Effector CD4-positive, alpha-beta T cell (primary cell): ENCODE measurements at places on chromosomes 1 and 21.

DNA sequence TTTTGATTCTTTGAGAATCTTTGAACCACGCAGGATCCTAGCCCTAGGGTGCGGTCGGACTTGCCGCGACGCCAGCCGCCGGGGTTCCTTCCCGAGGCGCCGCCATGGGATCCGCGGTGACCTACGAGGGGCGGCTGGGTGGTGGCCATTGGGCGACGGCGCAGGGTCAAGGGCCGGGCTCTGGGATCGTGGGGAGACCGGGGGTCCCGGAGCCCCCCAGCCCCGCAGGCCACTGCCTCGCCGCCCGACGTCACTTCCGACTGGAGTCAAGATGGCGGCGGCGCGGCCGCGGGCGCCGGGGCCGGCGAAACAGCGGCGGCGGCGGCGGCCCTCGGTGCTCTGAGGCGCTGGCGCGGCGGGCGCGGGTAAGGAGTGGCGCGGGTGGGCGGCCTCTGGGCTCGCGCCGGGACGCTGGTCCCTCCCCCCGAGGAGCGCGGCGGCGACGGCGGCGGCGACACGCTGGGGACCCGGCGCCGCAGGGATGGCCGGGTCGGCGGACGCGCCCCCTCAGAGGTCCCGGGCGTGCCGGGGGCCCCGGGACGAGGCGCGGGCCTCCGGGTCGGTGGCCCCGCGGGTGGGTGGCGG is at the start of gene PRDM2:
Gene PRDM2, plus strand, starts transcription at position 253 of the 585 bp plus-strand sequence. CDS start 15,418 bp downstream, outside the sequence.
- DNase-seq, result peak; percentile 47

GRCh38 chr1:154837034-154837671 is 32.9 kb downstream of the KCNN3 start:
- DNase-seq, result no peak

GRCh38 chr1:48715921-48716320 is 60.8 kb downstream of the BEND5 start:
- DNase-seq, result no peak

GRCh38 chr1:155085504-155086127 is 7.0 kb downstream of the EFNA3 start:
- DNase-seq, result peak; percentile 75

- no peak for DNase-seq
These were observed 39.2 kb downstream of the EPHA2 start for GRCh38 chr1:16116625-16117024.

GRCh38 chr1:201578008-201578888 is 39.3 kb downstream of the NAV1 start:
- DNase-seq, result no peak

- no peak for DNase-seq
These were observed 57.0 kb downstream of the FCRL5 start for GRCh38 chr1:157495285-157495684.

- no peak for DNase-seq
These were observed 160.5 kb downstream of the FOXD2 start for GRCh38 chr1:47598357-47598756.

GRCh38 chr1:229341774-229342655 is 832 bp downstream of the CCSAP start:
- peak; percentile 77 for DNase-seq

DNA sequence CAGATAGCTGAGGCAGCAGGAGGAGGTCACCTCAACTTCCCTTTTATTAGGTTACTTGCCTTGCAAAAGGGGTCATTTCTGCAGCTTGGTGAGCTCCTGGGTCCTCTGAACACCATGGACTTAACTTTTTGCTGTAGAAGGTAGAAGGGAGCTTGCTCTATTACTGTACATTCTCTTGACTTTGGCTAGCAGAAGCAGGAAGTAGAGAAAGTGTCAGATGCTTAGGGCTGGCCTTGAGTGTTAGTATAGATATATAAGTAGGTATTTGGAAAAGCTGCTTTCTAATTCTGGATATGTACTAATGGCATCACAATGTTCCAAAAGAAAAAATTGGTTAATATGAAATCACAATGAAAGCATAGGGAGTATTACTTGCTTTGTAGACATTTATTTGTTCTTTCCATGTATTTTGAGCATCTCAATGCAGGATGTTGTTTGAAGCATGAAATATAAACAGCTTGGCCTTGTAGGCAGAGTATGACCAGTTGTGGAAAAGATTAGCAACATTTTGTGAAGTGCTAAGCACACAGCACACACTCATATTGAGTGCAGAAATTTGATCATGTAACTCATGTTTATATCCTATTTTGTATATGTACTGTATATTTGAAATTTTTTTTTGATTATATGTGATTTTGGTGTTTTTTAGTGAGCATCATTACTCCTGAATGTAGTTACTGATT is 108.8 kb downstream of the DYRK1A start:
- no peak for DNase-seq

- DNase-seq, result no peak
These were observed 58.0 kb downstream of the DDX20 start for GRCh38 chr1:111813440-111814304.

DNA sequence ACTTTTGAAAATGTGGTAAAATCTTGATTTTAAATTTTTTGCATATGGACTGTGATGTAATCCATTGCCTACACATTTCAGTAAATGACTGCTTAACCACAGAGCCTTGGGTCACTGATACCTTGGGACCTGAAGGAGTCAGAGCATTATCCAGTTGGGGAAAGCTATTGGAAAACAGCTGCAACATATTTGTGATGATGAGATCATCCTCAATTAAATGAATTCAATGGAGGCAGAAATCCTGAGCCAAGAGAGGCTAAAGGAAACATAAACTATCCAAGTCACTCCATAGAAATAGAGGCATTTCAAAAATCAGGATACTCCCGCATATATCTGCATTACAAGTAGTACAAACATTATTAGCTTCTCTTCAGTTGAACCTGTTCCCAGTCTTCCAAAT is 99.8 kb upstream of the PRMT6 start:
- DNase-seq, result no peak

- DNase-seq, result no peak
These were observed 46.0 kb upstream of the CNTN2 start for GRCh38 chr1:204996981-204997380.

GRCh38 chr21:15682977-15683376 is 46.8 kb upstream of the USP25 start:
- no peak for DNase-seq

- DNase-seq, result no peak
These were observed 175.9 kb upstream of the NR5A2 start for GRCh38 chr1:199851439-199852140.

DNA sequence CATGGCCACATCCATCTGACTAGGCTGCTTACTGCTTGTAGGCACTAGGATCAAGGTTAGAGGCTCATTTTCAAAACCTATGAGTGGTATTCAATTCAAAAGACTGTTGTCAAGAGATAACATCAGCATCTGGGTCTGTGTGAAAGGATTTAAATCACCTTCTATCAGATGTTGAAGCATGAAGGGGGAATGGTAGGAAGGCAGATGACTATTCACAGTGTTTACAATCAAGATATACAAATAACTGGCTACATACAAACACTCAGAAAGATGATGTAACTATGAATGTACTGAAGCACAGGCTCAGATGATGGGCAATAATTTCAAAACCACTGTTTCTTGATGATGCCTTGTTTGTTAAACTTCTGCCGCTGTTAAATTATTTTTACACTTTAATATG is 249.2 kb downstream of the SLC45A1 start:
- DNase-seq, result no peak

- no peak for DNase-seq
These were observed 78.4 kb downstream of the HS2ST1 start for GRCh38 chr1:86992861-86993260.

DNA sequence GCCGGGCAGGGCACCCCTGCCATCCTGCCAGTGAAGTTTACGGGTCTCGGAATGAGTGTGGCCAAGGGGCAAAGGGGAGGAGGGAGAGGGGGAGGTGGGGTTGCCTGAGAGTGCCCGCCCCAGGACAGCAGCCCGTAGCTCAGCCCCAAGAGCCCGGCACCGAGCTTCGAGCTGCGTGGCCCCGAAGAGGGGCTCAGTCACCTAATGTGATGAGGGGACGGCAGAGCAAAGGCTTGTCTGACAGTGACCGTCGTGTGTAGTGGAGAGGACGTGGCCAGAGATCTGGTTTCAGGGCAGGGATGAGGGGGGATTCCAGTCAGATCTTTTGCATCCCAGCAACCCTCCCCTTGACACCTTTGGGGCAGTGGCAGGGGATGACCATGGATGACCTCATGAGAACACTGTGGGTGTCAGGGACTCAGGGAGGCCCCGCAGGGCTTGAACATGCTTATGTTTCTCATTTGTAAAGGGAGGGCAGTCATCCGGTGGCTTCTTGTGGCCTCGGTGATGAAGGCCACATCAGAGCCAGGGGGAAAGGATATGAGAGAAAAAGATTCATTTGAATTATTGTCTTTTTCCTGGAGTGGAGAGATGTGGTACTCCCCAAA is 1.1 kb upstream of the TRPM2 start:
- no peak for DNase-seq

DNA sequence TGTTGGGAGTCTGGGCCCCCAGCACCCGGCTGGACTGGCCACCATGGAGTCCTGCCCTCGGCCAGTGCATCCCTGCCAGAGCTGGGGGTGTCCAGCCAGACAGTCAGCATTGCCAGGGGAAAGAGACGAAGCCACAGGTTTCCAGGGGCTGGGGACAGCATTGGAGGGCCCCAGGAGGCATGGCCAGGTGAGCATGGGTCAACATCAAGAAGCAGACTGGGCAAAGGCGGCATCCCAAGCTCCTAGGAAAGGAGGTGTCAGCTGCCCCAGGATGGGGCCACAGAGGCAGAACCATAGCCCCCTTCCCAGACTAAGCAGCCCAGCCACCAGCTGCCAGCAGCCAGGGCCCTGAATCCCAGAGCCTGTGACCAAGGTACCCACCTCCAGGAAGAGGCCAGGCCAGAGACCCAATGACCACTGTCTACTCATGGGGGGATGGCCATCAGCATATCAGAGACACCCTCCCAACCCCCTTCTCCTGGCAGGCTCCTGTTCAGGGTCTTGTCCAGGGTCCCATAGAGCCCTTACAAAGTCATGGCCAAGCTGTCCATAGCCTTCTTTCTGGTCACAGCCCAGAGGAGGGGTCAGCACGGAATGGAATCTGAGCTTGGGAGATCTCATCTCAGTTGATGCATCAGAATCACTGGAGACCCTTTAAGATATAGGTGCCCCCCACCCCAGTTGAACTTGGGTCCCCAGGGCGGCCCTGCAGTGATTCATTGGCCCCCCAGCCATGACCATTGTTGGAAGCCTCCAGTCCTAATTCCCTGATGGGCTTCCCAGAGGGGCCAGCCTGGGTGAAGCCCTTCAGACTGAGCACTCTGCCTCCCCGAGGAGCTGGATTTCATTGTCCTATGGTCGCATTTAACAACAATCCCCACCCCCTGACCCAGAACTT is 32.5 kb downstream of the WNT3A start:
- DNase-seq, result no peak

DNA sequence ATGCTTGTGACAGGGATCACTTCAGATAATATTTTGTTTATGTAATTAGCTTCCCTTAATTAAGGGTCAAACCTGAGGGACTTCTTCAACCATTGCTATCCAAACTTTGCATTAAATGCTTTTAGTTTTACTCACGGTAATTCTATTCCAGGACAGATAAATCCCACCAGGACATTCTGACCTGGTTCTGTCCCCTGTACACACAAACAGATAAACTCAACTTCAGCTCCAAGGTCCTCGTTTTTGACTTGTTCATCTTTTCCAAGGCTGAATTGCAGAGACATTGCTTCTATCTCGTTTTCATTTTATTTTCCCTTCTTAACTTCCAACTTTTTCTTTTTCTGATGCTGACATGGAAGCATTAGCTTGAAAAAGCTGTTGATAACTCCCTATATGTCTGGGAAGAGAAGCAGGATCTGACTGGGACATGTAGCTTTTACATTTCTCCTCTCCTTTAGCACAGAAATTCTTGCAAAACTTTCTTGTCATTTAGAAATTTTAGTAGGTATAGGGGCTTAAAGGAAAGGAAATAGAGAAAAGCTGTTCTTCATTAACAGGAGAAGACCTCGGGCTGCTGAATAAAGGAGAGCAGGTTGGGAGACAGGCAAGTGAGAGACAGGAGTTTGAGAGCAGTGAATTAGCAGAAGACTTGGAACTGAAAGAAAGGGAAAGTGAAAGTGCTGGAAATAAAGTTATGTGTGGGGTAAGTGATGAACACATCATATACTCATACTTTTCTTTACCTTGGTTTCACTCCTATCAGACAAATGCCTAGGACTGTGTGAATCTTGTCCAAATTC is 231.7 kb upstream of the B3GALT2 start:
- DNase-seq, result no peak

- no peak for DNase-seq
These were observed 6.5 kb upstream of the SDHB start for GRCh38 chr1:17060306-17060749.

GRCh38 chr1:96361271-96361856 is 360.2 kb upstream of the PTBP2 start:
- DNase-seq, result no peak

DNA sequence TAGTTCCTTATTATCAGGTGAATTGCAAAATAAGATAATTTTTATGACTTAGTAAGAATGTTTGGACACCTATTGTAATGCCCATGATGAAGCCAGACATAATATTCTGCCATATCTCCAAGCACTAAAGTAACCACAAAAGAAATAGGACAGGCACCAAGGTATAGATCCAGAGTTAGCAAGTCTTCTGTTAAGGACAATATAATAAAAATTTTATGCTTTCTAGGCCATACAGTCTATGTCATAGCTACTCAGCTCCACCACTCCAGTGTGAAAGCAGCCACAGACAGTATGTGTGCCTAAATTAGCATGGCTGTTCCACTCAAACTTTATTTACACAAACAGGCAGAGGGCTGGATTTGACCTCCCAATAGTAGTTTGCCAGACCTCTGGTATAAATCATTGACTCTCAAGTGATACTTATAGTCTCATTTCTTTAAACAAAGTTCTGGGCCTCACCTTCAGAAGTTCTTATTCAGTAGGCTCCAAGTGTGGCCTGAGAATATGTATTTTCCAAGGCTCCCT is 88.3 kb downstream of the SCMH1 start:
- no peak for DNase-seq

GRCh38 chr1:58978096-58978495 is 194.2 kb upstream of the JUN start:
- DNase-seq, result no peak

DNA sequence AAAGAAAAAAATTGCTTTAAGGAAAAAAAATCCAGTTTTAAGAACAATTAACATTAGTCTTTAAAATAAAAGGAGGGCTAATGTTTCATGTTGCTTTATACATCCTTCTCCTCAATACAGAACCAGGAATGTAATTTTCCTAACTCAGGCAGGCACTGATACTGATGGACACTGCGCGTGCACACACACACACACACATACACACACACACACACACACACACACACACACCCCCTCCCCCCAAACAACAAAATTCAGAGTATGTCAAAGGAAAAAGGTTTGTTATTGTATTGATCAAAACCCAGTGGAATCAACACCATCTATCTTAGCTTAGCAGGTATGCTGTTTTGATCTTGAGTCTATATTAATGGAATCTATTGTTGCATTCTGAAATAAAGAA is 31.6 kb downstream of the PTP4A2 start:
- DNase-seq, result no peak

DNA sequence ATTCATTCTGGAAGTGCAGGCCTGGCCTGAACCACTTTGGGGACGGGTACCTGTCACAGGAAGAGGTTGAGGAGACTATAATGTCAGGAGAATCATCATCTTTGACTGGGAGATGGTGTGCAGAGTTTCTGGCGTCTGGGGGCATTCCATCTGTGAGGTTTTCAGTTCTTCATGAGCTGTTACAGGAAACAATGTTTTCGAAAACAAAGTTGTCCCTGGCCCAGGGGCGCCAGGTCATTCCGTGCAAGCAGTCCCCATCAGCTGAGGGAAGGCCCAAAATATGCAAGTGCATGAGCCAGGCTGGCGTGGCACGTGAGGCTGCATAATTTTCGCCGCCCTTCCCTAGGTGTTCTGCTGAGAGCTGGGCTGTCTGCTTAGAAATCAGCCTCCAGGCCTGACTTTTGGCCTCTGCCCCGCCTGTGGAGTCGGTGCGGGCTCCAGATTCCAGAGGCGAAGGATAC is 68.4 kb upstream of the ATP5PO start:
- DNase-seq, result no peak
